ENCODE measurements at places on chromosomes 7 and 10. TPM values are rescaled to one million over a fixed set of nuclear protein-coding genes. Genes with fewer than 3 reads are reported as not detected.

GRCh38 chr10:35268791-35269257 is 67.5 kb upstream of the CCNY start:
- peak; percentile 86 for DNase-seq

CC2D2B gene
- total RNA-seq: 14.4 TPM

DNA sequence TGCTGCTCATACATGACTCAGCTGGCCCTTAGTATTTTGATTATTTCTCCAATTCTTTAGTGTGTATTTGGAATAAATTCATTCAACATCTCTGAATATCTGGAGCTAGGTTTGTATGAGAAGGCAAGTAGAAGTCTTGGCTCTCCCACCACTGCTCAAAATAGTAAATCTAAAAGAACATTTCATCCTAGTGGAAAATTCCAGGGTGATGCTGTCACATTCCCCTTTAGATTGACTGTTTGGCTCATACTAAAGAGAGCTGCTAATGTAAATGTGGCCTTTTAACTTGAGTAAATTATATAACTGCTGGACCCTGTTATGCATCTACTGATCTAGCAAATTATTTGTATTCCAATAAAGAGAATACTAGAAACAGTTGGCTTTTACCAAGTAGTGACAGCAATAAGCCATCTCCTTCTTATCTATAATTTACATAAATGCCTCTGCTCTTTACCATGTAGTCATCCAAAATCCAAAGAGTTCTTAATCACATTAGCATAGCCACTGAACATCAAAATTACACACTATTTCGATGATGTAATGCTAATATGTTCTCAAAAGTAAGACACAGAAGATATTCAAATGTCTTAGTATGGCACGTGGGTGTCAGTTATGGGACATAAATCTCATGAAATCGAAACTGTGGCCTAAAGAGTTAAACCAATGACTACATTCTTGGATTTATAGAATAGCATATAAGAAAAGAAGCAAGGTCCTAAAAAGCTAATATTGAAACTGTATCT is 86.9 kb upstream of the KCND2 start:
- DNase-seq: peak; percentile 17

FGFR2 gene
- 204 TPM for total RNA-seq

- DNase-seq: no peak
Measured at GRCh38 chr10:97650726-97651125, 10.3 kb downstream of the PI4K2A start.

BICC1 gene
- 12.8 TPM for total RNA-seq

DNA sequence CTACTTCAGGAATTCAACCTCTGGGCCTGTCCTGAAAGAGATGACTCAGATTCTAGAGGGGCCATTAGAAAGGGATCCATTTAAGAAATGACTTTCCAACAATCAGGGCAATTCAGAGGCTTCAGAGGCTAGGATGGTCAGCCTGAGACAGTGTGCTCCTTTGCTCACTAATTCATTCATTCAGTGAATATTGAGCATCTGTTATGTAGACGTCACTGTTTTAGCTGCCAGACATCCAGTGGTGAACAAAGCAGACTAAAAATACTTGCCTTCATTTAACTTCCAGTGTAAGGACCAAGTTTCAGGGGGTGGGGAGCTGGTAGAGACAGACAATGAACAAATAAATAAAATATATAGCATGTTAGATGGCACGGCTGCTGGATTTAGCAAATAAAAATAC is 1.6 kb downstream of the KIAA1217 start:
- DNase-seq: no peak

DNA sequence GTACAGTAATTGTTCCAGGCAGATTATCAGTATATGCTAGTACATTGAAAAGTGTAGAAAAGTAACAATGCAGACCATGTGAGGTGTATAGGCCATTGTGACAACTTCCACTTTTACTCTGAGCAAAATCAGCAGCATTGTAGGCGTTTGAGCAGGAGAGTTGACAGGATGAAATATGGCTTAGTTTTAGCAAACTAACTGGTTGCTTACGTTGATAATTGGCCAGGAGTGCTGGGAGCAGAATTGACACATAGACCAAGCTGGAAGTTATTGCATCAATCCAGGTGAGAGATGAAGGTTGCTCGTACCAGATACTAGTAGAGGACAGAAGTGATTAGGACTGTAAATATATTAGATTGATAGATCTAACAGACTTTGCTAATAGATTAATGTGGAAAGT is 46.0 kb downstream of the LCOR start:
- no peak for DNase-seq

DNA sequence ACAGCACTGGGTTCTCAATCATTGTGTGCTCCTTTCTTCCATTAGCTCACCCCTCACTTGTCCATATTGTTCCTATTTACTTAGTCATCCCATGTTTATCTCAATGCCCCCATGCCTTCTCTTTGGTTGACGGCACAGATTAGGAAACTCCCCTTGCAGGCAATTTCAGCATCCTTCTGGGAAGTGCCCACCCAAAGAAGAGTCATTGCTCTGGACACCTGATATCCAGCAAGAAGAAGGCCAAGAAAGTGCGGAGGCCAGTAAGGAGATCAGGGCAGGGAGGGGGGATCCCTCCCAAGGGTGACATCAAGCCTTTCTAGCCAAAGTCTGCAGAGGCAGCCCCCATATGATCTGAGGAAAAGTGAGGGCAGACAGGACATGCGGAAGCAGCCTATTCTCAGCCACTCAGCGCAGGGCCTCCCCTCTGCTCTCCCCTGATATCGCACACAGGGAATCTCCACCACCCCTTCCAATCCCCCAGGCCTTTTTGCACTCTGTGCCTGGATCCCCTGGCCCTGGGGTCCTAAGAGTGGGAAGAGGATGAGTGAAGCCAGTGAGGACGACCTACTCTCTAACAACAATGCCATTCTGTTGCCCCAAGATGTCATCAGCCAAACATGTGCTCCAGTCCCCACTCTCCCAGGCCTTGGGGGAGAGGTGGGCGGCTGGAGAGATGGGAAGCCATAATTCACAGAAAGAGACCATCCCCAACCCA is 1.8 kb downstream of the TRPV6 start:
- DNase-seq: no peak

DNA sequence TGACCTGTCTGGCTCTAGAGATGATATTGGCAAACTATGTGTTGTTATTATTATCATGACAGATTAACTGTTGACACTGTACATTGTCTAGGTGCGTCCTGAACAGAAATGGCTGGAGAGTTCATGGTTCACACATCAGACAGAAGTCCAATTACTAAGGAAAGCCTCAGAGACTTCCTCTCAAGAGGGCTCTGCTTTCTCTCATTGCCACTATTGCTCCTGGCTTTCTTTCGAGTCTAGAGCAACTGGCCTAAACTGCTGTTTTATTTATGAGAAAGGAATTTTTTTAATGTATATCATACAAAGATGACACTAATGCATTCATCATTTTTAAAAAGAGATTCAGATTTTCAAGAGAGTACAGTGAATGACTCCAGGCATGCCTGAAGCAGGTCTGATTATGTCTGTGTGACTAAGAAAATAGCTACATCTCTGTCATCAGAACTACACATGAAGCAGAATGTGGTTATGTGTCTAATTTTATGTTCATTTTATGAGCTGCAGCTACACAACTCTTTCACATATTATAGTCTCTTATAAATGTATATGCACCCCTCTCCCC is 30.4 kb downstream of the NRCAM start:
- DNase-seq: peak; percentile 63

DNA sequence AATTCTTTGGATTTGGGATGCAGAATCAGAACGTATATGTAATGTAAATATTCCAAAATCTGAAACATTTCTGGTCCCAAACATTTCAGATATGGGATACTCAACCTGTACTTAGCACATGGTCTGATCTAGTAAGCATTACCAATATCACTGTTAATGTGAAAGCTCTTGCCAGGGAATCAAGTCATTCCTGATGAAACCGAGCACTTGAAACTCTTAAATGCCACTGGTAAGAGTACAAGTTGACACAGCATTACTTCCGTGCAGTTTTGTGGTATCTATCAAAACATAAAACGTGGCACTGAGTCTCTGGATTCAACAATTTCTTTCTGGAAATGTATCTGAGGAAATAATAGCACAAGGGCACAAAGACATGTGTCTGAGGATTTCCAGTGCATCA is 155.7 kb downstream of the RTKN2 start:
- DNase-seq: no peak

DNA sequence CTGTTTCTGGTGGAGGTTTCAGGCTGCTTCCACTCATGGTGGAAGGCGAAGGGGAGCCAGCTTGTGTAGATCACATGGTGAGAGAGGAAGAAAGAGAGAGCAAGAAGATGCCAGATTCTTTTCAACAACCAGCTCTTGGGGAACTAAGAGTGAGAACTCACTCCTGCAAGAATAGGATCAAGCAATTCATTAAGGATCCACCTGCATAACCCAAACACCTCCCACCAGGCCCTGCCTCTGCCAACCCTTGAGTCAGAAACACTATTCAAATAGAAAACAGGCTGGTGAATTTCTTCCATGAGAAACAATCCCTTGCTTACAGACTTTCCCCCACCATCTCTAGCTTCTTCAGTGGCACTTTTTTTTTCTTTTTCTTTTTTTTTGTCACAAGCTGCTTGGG is 317.2 kb downstream of the GPR158 start:
- DNase-seq: no peak

DNA sequence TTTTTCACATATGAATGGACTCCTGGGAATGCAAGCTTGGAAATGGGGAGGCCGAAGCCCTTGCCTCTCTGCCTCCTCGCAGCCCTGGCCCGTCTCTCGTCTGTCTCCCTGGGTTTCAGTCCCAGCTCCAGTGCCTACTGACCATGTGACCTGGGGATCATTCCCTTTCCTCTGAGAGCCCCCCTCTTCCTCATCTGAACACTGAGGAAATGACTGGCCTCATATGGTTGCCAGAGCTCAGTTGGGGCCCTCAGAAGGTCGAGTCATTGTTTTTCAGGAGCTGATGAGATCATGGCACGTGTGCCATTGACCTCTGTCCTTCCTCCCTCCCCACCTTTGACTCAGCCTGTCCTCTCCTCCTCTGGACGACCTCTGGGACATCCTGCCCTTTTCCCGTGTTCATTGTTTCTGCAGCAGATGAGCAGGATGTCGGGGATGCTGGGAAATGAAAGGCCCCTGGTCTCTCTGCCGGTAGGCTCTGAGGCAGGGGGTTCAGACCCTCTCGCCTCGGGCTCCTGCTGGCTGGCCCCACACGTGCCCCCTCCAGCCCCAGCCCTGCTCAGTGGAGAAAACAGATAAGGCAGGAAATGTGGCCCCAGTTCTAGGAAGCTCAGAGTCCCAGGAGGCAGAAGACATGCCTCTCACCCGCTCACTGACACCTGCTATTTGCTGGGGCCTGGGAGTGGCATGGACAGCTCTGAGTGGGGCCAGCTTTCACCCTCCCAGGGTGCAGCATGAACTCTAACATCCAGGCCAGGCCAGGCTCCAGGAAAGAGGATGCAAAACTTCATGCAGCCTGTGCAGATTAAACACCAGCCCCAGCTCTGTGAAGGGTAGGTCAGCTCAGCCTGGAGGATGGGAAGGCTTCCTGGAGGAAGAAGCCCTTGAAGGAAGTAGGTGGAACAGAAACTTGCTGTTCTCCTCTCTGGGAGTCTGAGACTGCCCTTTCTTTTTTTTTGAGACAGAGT is 8.3 kb upstream of the PPP1R35 start:
- DNase-seq: no peak

EBLN1 gene
- total RNA-seq: 3.6 TPM

DNA sequence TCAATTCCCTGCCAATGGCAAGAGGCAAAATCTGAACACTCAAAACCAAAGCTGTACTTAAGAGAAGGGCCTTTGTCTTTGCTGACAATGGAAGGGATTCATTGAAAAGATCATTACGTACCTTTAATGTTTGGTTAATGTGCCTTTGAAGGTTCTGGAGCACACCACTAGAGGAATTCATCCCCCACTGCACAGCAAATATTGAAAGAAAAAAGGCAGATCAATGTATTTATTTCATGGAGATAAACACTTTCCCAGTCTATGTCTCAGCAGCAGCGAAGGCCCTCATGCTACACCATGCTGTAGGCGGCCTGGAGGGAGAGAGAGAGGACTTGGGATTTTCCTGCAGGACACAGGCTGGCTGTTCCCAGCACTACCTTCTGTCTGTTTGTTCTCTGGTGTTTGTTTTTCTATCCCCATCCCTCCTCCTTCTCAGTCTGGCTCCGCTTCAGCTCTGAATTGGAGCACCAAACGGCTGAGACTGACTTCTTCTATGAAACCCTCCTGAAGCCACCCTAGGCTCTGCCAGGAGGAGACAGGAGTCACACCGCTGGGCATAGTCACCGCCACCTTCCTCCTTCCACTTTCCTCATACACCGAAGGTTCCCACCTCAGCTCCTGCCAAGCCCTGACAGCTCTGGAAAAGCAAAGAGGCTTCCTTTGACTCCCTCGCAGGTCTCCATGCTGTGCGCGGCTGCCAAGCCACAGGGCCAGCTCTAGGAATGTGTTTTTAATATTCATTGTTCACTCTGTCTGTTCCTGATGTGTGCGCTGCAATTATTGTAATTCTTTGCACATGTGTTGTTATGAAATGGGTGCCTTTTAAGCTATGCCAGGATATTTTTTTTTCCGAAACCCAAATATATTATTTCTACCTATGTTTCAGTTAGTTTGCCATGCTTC is 301.5 kb downstream of the FZD1 start:
- DNase-seq: no peak

MMP21 gene
- total RNA-seq: not detected

GRCh38 chr10:115029452-115030375 is 63.5 kb upstream of the ATRNL1 start:
- DNase-seq: no peak

DNA sequence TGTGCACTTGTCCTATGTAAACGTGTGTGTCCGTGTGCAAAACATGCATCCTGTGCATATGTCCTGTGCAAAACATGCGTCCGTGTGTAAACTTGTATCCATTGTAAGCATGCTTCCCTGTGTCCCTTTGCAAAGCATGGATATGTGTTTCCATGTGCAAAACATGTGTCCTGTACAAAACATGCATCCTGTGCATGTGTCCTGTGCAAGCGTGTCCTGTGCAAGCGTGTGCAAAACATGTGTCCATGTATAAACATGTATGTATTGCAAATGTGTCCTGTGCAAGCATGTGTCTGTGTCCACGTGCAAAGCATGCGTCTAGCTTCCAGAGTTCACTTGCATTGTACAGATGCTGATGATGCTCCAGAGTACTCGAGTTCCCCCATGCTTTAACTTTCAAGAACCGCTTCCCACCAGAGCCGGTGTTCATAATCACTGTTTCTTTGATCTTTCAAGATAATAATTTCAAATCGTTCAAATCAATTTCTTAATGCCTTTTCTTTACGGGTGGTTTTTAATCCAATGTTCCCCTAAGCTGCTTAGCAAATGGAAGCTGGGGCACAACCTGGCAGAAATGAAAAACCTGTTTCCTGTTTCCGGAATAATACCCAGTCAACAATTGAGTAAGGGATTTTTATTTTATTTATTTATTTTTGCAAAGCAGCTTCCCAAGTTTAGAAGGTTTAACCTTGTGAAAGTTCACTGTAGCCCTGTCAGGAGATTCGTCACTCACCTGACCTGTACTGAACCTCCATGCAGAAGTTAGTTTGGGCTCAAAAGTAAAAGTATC is 641 bp upstream of the ASB13 start:
- no peak for DNase-seq

DNA sequence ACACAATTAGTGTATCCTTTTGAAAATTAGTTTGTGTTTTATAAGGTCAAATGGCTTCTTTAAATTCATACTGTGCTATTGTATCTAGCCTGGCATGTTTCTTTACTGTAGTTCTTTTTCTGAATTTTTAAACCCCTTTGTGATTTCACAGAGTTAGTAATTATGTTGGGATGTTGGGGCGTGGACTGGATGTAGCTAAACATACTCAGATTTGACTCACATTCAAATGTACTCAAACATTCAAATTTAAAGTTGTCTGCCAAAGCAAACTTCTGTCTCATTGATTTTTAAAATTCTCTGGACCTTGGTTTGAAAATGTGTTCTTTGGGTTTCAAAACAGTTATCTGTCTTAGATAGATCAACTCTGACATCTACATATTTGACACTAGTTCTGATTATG is 7.2 kb upstream of the NRP1 start:
- DNase-seq: no peak

Measured in umbilical cord (tissue), 2 donors.